ENCODE measurements at places on chromosomes 5 and 9.

GRCh38 chr5:150120617-150121447, 34.5 kb upstream of the CSF1R start:
- no peak for DNase-seq

- DNase-seq: no peak
Measured at GRCh38 chr5:135487037-135487395, 34.9 kb upstream of the TIFAB start.

DNA sequence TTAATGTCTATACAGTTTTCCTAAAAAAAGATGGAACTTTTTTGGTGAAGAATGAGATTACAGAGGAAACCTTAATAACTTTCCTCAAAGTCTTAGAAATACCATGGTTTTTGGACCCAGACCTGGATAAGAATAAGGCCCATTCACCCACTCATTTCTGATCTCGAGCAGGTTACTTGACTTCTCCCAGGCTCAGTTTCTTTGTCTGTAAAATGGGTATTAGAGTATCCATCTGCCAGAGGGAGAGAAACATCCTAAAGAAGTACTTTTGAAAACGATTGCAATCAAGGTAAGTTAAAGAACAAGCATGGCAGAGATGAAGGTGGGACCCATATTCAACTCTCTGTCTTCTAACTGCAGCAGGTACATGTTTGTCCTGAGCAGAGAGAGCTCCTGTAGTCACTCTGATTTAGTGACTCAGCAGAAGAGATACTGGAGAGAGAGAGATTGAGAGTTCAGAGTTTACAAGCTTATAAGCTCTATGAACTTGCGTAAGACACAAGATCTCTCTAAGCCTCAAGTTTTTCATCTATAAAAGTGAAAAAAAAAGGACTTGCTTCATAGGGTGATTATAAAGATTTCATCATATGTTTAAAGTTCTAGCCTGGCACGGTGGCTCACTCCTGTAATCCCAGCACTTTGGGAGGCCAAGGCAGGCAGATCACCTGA, 379.4 kb upstream of the SGCD start:
- DNase-seq: no peak

- no peak for DNase-seq
Measured at GRCh38 chr9:90834828-90835595, 33.4 kb downstream of the SYK start.

- DNase-seq: peak; percentile 43
Measured at GRCh38 chr5:139711067-139711905, 63.1 kb downstream of the CXXC5 start.

DNA sequence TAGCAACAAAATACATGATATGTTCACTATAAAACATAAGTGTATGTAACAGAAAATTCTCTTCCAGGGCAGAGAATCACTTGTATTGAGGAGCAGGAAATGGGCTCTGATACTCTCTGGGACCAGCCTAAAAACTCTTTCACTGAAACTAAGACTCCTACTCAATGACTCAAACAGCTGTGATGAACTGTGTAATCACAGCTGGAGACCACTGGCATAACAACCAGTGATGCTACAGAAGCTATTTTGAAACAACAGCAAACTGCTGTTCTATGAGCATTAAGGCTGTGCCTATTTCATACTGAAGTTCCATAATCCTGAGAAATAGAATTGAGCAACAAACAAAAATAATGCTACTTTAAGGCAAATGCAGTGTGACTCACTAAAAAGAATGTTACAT, 594.0 kb downstream of the HINT1 start:
- DNase-seq: no peak

DNA sequence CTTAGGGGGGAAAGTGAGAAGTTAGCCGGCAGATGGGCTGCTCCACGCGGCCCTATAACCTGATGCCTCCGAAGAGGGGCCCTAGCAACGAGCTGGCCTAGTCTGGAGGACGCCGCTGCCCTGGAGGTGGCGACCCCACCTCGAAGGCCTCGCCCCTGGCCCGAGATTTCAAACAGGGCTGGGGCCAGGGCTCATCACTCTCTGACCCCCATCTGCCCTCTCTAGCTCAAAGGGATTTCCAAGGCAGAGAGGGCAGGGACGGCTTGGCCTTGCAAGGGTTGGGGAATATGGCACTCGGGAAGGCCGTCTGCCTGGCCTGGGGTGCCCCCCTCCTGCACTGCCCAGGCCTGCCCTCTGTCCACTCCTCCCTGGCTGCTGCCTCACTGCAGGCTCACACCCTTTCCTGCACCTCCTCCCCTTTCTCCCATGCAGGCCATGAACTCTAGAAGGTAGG, 25.5 kb upstream of the TIFAB start:
- DNase-seq: no peak

DNA sequence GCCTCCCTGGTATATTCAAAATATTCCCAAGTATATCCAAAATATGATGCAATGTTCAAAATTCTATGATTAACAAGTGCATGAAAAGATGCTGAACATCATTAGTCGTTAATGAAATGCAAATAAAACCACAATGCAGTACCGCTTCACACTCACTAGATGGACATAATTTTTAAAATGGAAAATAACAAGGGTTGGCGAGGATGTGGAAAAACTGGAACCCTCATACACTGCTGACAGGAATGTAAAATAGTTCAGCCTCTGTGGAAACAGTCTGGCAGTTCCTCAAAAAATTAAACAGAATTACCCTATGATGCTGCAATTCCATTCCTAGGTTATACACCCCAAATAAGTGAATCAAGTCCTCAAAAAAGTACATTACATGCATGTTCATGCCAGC, 36.1 kb upstream of the MYOT start:
- DNase-seq: no peak

DNA sequence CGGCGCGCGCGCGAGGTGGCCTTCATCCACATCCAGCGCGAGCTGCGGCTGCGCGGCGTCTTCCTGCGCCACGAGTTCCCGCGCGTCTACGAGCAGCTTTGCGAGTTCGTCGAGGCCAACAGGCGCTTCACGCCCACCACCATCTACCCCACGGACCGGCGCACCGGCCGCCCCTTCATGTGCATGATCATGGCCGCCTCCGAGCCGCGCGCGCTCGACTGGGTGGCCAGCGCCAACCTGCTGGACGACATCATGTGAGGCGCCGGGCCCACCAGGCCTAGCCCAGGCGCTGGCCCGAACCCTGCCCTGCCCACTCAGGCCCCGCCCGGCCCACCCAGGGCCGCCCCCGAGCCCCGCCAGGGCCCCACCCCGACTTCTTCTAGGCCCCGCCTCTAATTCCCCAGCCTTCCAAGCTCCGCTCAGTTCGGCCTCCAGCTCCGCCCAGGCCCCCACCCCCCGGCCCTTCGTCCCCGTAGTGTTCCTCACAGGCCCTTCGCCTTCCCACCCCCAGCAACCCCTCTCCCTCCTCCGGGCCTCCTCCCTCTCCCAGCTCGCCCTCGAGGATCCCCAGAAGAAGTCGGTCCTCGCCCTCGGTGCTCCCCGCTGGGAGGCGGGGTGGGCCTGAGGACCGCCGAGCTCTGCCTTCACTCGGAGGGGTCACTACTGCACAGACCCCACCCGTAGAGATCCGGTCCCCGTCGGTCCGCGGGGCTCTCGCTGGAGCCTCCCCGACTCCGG, 2.0 kb upstream of the PHPT1 start:
- peak; percentile 47 for DNase-seq

GRCh38 chr5:58080573-58080972, 379.3 kb downstream of the PLK2 start:
- DNase-seq: no peak

DNA sequence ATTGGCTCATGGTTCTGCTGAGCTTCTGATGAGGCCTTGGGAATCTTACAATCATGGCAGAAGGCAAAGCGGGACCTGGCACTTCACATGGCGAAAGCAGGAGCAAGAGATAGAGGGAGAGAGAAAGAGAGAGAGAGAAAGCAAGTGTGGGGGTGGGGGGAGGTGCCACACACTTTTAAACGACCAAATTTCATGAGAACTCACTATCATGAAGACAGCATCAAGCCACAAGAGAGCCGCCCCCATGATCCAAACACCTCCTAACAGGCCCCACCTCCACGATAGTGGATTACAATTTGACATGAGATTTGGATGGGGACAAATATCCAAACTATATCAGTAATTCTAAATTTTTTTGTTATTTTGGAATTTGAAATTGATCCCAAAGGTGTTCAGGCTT, 553.9 kb downstream of the PRR16 start:
- no peak for DNase-seq

DNA sequence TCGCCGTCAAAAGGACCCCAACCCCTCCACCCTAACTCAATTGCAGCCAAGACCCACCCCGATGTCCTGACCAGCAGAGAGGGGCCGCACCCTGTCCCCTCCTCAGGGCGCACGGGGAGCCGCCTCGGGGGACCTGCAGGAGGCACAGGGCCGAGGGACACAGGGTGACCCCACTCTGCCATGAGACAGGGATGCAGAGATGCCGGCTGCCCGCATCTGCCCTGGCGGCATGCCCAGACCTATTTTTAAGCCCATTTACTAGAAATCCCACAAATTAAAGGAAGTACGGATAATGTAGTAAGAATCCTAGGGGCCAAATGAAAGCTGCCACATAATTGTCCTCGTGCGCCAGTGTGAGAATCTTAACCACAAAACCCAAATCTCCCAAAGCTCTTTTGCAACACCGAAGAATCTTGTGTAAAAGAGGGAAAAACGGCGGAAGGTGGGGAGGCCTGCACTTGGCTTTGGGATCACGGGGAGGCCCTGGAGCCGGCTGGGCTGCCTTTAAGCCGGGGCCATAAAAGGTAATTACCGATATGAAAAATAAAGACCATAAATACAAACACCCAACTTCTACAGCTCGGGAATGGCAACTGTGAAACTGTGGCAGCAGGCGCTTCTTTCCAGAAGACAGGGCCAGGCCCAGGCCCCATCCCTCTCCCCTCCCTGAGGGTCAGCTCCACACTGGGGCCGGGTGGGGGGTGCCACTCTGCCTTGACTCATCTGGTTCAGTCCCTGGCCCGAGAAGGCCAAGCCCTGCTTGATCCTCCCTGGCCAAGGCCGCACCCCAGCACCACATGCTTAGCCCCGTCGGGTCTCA, 35.0 kb downstream of the NACC2 start:
- DNase-seq: no peak

- DNase-seq: no peak
Measured at GRCh38 chr9:2236850-2237249, 221.7 kb downstream of the SMARCA2 start.

GRCh38 chr5:103915081-103915480, 352.5 kb upstream of the NUDT12 start:
- DNase-seq: no peak

DNA sequence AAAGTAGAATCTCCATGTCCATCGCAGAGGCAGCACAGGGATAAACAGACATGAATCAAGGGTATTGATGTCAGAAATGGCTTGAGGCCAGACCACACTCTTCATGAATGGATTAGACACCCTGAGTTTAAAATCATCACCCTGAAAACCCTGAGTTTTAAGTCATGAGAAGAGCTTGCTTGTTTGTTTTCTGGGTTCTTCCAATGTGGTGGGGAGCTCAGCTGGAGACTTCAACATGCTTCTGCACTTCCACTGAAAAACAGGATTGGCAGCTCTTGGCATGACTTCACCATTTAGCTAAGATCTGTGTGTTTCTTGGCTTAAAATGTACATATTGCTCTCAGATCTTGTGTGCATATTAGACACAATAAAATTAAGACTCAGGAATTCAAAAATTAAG, 9.8 kb downstream of the GCNT4 start:
- DNase-seq: no peak

DNA sequence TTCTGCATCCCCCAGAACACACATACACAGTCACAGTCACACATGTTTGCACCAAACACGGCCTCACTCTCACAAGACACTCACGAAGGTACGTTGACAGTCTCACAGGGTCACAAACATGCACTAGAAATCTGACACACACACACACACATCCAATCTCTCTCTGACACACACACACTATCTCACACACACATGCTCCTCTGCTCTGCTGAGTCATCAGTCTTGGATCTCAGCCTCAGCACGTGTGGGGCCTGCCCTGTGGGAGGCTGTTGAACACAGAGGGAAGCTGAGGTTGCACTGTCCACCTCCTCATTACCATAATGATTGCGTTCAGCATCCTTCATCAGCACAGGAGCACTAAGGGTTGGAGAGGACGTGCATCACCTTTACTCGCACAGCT, 188.8 kb downstream of the MTRR start:
- no peak for DNase-seq

DNA sequence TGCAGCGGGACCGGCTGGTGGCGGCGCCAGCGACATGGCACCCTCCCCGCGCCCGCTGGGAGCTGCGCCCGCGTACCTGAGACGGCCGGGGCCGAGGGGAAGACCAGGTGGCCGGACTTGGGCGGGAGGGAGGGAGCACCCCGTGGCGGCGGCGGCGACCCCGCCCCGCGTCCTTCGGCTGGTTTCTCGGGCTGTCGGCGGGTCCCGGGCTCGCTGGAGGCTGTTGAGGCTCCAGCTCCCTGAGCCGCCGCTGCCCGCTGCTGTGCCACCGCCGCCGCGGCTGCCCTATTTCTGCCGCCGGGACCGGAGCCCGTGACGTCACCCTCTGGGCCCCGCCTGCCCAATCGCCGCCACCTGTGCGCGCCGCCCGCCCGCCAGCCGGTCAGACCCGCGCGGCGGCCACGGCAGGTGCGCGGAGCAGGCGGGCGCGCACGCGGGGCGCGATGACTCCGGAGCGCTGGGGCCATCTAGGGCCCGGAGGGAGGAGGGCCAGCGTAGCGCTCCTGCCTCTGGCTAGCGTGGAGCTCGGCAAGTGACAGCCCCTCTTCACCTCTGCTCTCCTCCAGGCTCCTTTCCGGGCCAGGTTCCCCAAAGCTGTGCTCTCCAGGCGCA, at the start of gene FSTL4:
Gene FSTL4, minus strand, starts transcription at position 293 of the 612 bp plus-strand sequence.
- peak; percentile 51 for DNase-seq

DNA sequence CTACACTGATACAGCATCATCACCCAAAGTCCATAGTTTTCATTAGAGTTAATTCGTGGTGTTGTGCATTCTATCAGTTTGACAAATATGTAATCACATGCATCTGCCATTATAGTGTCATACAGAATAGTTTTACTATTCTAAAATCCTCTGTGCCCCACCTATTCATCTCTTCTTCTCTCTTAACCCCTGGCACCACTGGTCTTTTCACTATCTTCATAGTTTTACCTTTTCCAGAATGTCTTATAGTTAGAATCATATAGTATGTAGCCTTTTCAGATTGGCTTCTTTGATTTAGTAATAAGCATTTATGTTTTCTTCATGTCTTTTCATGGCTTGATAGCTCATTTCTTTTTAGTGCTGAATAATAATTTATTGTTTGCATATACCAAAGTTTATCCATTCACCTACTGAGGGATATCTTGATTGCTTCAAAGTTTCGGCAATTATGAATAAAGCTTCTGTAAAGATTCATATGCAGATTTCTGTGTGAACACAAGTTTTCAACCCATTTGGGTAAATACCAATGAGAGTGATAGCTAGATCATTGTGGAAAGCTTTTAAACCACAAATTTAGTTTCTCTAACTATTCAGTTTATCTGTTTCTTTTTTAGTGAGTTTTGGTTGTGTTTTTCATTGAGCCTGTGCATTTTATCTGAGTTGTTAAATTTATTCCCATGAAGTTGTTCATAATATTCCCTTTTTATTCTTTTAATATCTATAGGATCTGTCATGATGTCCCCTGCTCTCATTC, 84.9 kb downstream of the RALGPS1 start:
- no peak for DNase-seq

Data from NCI-H510A treated with DMSO at 0.1 percent for 48 hours (cell line).